Effector memory CD8-positive, alpha-beta T cell (primary cell): ENCODE measurements at places on chromosomes 12 and 14.

- no peaks in the 10 kb centered on the region for H3K4me1 ChIP-seq
- no peak overlapping the region for H3K4me3 ChIP-seq
- no peaks in the 10 kb centered on the region for H3K27me3 ChIP-seq
- no peaks in the 10 kb centered on the region for H3K36me3 ChIP-seq
- no peak for DNase-seq
- H3K27ac ChIP-seq: no peak overlapping the region
These were observed 102.1 kb upstream of the FSCB start for GRCh38 chr14:44609201-44609600.

- H3K36me3 ChIP-seq: peaks cover 88% of the 10 kb centered on the region
- H3K4me1 ChIP-seq: no peaks in the 10 kb centered on the region
These were observed 22.4 kb upstream of the PDE1B start for GRCh38 chr12:54526812-54527630.

DNA sequence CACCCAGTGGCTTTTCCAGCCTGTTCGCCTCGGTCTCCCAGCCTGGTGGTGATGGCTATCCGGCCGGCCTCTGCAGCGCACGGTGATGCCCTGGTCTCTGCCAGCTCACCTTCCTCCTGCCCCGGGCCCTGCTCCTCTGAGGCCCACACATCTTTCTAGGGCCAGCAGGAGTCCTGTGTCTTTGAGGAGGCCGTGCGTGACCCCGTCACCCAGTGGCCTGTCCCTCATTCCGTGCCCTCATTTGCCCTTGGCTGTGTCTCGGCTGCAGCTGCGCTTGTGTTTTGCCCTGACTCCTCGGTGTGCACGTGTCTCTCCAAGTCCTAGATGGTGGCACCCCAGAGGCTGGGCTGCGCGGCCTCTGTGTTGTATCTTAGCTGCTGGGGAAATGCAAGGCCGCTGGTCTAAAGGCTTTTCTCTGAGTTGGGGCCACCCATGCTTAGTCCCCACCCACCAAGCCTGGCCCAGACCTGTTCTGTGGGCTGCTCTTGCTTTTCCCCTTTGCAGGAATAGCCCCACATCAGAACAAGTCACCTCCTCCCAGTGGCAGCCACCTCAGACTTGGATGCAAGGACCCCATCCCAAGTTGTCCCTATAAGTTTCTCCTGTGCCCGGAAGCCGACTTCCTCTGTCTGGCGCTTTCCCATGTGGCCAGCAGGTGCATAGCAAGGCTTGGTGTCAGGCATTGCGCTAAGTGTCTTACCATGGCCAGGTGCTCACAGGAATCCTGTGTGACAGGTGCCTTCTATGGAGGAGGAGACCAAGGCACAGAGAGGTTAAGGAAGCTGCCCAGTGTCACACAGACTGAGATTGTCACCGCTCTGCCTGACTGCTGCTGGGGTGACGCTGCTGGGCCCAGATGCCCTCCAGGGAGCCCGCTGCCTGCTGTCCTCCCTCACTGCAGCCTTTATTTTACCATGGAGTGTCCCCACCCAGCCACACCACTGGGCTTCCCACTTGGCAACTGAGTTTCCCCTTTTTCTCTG lies 64.5 kb downstream of the TSPAN9 start:
- no peaks in the 10 kb centered on the region for H3K36me3 ChIP-seq
- no peaks in the 10 kb centered on the region for H3K4me1 ChIP-seq
- peaks cover 45% of the 10 kb centered on the region for H3K27me3 ChIP-seq
- H3K4me3 ChIP-seq: no peak overlapping the region
- no peak overlapping the region for H3K27ac ChIP-seq

- DNase-seq: no peak
- peaks cover 39% of the 10 kb centered on the region for H3K36me3 ChIP-seq
- no peaks in the 10 kb centered on the region for H3K27me3 ChIP-seq
- H3K27ac ChIP-seq: no peak overlapping the region
- H3K4me3 ChIP-seq: no peak overlapping the region
These were observed 1.1 kb upstream of the VCPKMT start for GRCh38 chr14:50117456-50117855.

DNA sequence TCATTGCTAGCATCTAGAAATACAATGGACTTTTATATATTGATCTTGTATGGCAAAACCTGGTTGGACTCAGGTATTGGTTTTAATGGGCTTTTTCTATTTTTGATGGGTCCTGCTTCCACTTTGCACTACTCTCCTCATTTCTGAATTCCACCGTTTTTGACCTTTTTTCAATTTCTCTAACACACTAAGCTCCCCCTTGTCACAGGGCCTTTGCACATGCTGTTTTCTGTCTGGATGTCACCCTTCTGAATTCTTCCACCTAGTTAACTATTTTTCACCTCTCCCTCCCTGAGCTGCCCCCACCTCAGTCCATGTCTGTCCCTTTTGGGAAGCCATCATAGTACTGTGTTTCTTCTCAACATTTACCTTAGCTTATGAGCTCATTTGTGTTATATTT lies 112.7 kb upstream of the FRMD6 start:
- H3K27me3 ChIP-seq: peaks cover 18% of the 10 kb centered on the region
- no peaks in the 10 kb centered on the region for H3K4me1 ChIP-seq
- no peak overlapping the region for H3K4me3 ChIP-seq
- H3K27ac ChIP-seq: no peak overlapping the region
- DNase-seq: no peak
- no peaks in the 10 kb centered on the region for H3K36me3 ChIP-seq

- H3K4me1 ChIP-seq: no peaks in the 10 kb centered on the region
- H3K27ac ChIP-seq: no peak overlapping the region
- peaks cover 70% of the 10 kb centered on the region for H3K27me3 ChIP-seq
- H3K4me3 ChIP-seq: no peak overlapping the region
- H3K36me3 ChIP-seq: no peaks in the 10 kb centered on the region
These were observed 117.9 kb downstream of the DICER1 start for GRCh38 chr14:95039259-95039992.

DNA sequence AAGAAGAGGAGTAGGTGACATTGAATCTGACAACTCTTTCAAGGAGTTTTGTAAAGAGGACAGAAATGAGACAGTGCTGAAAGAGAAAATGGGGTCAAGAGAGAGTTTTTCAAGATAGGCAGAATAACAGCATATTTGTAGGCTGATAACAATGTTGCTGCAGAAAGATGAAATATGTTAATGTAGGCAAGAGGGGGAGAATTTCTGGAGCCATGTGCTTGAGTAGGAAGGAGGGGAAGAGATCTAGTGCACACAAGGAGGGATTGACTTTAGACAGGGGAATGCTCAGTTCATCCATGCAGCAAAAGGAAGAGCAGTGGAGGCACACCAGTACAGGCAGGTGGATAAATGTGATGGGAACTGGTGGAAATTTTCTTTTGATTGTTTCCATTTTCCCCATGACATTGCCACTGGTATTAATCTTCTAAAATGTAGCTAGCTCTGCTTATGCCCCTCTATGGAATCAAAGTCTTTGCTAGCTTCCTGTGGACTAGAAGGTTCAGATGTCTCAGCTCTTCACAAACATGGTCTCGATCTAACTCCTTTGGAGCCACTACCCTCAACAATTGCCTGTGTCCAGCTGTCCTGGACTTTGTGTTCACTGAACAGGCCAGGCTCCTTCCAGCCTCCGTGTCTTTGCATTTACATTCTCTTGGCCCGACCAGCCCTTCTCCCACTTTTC lies 9.1 kb downstream of the PROX2 start:
- DNase-seq: no peak
- no peaks in the 10 kb centered on the region for H3K36me3 ChIP-seq
- H3K4me1 ChIP-seq: peaks cover 17% of the 10 kb centered on the region
- no peaks in the 10 kb centered on the region for H3K27me3 ChIP-seq
- no peak overlapping the region for H3K4me3 ChIP-seq

DNA sequence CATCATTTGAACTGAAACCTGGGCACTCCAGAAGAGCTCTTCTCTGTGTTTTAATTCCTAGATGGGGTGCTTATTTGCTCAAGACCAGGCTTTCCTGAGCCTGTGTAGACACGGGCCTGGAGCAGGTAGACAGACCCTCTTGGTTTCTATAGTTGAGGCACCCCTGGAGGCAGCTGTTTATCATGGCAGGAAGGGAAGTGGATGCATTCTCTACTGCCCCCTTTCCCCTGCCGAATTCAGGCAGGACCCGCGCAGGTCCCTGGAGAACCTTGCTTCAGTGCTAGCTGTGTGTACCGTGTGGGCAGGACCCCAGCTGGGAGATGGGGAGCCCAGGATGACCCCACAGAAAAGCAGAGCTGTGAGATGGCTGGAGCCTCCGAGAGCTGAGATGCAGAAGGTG lies 6.0 kb downstream of the CACNA1C start:
- H3K4me3 ChIP-seq: no peak overlapping the region
- H3K27ac ChIP-seq: no peak overlapping the region
- no peaks in the 10 kb centered on the region for H3K36me3 ChIP-seq
- peaks cover 1% of the 10 kb centered on the region for H3K4me1 ChIP-seq
- peaks cover 45% of the 10 kb centered on the region for H3K27me3 ChIP-seq

- peaks cover 20% of the 10 kb centered on the region for H3K27me3 ChIP-seq
- no peak overlapping the region for H3K4me3 ChIP-seq
- H3K27ac ChIP-seq: no peak overlapping the region
- H3K36me3 ChIP-seq: no peaks in the 10 kb centered on the region
These were observed 11.1 kb downstream of the DBX2 start for GRCh38 chr12:45039757-45040156.
